ENCODE measurements at places on chromosomes 5 and 9.

DNA sequence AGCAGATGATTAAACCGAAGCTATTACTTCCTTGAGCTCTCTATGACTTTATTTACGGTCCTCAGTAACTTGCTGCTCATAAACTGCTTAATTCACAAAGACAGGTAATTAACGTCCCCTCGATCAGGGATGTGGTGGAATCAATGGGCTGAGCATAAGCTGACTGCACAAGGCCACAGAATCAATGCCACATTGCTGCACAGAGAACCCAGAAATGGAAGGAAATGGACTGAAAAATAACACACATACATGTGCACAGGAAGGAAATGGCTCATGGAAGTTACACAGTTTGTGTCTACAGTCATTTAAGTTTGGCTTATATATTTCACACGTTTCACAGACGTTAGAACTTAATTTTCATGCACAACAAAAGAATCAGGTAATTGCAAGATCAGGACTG, 118.3 kb upstream of the KLF9 start:
- no peak for DNase-seq

- DNase-seq: no peak
These were observed 33.1 kb upstream of the SPIN1 start for GRCh38 chr9:88355166-88355565.

DNA sequence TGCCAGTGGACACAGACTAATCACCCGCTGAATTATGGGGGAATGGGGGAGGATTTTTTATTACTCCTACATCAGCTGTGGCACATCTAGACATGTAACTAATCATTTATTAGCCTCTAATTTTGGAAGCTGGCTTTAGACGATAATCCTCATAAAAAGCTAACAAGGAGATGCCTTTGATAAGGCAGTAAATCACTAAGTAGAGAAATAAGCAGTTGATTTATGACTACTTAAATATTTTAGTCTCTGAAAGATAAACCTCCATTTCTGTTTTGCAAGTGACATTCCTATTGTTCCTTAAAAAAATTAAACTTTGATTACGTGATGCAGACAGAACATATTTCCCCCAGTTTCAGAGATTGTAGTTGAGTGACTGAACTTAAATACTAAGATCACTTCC, 206.4 kb upstream of the CDKN2B start:
- DNase-seq: no peak

- no peak for DNase-seq
These were observed 86.0 kb downstream of the KCNT1 start for GRCh38 chr9:135787776-135788575.

GRCh38 chr5:159316519-159317383, 13.5 kb downstream of the IL12B start:
- DNase-seq: no peak

- DNase-seq: no peak
These were observed 161.9 kb upstream of the HMHB1 start for GRCh38 chr5:143649937-143650621.

DNA sequence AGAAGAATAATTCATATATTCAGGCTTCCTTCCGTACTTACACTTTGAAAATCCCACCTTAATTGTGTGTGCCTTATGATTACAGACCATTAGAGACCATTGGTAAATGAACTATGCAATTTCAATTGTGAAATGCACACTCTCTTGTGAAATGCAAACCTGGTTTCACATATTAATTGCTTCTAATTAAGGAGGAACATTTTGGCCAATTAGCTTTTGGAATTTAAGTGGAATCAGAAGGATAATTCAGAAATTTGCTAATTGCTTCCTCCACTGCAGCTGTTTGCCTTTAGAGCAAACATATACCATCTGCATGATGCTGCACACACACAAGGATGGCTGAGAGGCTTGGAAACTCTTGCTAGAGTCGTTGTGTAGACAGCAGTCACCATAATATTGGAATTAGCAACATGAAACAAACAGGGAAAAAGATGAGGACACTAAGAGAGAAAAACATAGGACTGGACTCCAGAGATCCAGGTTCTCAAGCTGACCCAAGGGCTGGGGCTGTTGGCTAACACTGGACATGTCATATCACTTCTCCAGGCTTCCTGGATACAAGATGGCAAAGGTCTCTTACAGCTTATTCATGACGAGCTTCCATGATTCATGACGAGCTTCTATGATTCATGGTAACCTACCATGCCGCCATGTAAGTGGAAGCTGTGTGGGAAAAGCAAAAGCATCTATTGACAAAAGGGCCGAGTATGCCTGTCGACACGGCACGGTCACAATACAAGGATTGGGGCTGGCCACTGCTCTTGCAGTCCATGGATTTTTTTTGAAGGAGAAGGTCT, 78.0 kb downstream of the PTCH1 start:
- DNase-seq: no peak

DNA sequence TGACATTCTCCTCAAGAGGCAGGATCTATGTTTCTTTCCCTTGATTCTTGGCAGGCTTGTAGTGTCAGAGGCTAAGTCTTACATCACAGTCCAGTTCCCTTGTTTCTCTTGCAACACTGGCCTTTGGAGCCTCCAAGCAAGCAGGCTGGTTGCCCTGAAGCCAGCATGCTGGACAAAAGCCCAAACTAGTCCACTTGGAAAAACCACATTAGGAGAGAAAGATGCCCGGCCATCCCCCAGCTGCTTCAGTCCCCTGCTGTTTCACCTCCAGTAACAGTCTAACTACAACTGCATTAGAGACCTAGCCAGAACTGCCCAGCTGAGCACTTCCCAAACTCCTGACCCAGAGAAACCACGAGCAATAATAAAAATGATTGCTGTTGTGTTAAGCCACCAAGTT, 87.6 kb downstream of the ADAMTS6 start:
- no peak for DNase-seq

DNA sequence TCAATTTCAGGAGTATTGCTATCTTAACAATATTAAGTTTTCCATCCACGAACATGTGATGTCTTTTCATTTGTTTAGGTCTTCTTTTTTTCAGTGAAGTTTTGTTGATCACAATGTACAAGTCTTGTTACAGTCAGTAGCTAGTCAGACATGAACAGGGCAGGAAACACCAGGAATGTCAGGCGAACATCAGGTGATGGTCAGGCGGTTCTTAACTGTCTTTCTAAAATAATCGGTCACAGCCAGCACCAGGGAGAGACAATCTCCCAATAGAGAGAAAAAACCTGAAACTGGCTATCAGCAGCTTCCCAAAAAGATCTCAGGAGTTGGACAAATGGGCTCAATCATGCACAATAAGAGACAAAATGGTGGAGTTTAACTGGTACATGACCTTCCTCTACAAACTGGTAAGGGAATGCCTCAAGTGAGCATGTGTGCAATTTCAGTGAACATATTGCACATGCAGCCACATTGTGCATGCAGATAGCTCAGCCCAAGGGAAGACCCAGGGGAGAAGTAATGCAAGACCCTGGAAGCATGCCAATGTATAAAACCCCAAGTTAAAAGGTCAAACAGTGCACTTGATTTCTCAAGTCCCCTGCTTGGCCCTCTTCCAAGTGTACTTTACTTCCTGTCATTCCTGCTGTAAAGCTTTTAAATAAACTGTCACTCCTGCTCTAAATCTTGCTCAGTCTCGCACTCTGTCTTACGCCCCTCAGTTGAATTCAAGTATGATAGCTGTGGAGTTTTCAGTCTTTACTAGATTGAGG, 176.1 kb upstream of the RASEF start:
- DNase-seq: peak; percentile 35

- DNase-seq: no peak
These were observed 39.8 kb upstream of the ANGPTL2 start for GRCh38 chr9:127162046-127162863.

DNA sequence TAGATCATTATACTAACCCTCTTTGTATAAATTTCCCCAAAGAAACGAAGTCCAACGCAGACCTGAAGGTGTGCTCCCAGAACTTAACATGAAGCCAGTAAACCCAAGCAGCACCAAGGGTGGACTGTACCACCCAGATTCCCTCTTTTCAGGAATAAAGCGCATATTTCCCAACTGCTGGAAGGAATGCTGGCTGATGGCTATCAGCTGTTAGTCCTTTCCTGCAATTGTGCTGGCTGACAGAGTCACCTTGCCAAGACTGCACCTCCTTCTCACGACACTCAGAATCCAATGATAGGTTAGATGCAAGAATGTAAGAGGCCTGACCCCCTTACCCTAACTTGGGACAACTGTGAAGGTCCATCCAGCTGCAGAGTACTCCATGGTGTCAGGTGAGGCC, 93.9 kb downstream of the MAPKAP1 start:
- no peak for DNase-seq

DNA sequence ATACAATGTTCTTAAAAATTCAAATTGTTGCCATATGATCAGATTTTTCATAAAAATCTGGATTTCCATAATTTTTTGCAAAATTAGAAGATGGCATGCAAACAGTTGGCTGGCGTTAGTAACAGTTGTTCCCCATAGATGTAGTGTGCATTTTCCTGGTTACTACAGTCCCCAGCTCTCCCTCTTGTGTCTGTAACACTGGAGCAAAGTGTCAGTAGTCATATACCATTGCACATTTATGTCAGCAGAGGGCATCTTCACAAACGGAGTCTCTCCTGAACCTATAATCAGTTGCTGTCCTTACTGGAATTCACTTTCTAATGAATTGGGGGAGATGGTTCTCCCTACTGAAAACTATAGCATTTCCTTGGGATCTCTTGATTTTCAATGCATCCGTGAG, 44.7 kb upstream of the DMAC1 start:
- DNase-seq: no peak

- DNase-seq: no peak
These were observed 1819.8 kb downstream of the MAT2B start for GRCh38 chr5:165325221-165325620.

DNA sequence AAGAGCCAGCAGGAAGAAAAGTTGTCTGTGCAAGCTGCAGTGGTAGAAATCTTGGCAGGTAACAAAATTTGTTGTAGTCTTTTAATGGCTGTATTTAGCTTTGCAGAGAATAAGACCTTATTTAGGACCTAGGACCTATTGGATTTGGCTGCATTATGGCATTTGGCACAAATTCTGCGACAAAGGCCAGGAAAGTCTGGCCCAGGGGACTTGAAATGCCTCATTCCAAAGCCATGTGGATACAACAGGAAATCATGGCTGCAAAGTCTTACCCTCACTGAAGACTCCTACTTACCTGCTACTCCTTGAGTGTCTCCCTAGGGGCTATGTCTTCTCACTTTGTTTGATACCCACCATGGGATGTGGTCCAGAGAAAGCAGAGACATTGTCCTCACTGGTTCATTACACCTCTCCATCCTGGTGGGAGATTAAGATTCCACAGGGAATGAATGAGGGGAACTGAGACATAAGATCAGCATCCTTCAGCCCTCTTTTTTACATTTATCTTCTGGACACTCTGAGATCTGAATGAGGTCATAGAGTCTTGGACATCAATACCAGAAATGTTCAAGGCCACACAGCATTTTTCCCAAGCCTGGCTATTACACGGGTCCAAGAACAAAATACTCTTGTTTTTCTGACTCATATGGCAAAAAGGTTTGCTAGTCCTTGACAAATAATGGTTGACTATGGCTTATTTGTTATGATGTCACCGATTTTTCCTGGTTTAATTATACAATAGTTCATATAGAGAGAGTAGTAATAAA, 119.4 kb downstream of the PDE8B start:
- DNase-seq: no peak

DNA sequence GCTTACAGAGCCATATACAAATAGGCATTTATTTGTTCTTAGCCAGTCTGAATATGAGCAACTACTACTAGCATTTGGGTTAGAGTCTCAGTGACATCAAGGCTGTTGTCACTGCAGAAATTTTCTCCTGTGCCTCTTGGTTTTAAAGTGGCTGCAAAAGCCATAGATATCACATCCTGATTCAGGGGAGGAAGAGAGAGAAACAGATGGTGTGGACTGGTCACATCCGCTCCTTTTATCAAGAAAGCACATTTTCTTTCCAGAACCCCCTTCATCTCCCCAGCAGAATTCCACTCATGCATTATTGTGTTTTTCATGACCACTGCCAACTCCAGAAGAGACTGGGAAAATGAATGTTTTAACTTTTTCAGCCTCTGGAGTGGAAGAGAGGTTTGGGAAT, 69.8 kb downstream of the PTTG1 start:
- DNase-seq: no peak

- no peak for DNase-seq
These were observed 25.4 kb downstream of the ADAMTS16 start for GRCh38 chr5:5165541-5166002.

- no peak for DNase-seq
These were observed 2055.0 kb upstream of the ACO1 start for GRCh38 chr9:30329431-30329830.
